ENCODE measurements at places on chromosomes 3 and 15.

GRCh38 chr15:46732060-46732459, 985.2 kb upstream of the SEMA6D start:
- no peak for DNase-seq

DNA sequence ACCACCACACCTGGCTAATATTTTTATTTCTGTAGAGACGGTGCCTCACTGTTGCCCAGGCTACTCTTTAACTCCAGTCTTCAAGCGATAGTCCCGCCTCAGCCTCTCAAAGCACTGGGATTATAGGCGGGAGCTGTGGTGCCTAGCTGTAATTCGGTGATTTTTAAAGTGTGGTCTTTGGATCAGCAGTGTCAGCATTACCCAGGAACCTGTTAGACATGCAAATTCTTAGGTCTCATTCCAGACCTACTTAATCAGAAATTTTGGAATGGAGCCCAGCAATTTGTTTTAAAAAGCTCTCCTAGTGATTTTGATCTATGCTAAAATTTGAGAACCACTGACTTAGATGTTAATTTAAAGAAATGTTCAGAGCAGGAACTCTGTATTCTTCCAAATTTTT, 51.9 kb downstream of the GOLM2 start:
- DNase-seq: no peak

DNA sequence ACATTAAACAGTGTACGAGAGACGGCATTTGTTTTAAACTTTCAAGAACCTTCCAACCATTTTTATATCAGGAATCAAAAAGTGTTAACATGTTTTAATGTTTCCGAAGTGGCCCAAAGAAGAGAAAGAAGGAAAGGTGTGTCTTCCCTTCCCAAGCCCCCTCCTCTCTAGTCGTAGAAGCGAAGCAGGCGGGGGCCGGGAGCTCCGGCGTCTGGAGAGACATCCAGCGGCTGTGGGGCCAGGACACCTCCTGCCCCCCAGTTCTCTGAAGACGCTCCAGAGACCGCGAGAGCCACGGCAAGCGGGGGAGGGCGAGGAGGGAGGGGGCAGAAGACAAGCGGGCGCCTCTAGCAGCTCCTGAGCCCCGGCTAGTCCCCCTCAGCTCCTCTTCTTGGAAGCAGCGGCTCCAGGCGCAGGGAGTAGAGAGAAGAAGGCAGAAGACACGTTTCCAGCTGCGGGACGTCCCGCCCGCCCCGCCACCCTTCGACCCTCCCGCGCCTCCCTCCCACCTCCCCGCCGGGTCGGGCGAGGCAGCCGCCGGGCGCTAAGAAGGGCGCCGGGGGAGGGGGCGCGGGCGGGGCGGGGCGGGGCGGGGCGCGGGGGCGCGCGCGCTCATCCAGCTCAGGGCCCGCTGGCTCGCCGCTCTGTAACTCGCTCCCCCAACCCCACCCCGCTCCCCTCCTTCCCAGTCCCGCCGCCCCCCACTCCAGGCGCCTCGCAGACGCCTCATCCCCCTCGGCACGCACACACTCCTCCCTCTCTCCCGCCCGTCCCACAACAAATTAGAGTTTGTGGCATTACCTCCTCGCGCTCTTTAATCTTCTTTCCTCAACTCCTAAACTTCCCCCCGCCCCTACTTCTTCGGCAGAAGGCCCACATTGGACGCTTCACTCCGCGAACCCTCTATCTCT, at the start of gene ZBTB20:
Gene ZBTB20, minus strand, starts transcription at position 871 of the 911 bp plus-strand sequence.
- DNase-seq: peak; percentile 72

GRCh38 chr3:8985411-8985831, 22.1 kb upstream of the RAD18 start:
- no peak for DNase-seq

DNA sequence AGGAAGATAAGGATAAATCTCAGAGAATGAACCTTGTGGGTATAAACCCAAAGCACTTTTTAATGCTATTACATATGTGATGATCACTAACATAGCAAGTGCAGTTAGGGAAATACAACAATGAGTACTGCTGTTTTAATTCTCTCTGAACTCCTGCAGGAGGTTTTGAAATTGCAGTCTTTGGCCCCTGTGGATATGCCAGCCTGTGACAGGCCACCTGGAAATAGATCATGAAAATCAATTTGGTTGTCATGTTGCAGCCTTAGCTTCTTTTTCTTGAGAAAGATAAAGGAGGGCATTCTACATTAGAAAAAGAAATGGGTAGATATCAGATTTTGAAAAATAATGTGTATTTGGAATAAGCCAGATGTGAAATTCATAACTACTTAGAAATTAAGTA, 103.6 kb downstream of the RSRC1 start:
- no peak for DNase-seq

DNA sequence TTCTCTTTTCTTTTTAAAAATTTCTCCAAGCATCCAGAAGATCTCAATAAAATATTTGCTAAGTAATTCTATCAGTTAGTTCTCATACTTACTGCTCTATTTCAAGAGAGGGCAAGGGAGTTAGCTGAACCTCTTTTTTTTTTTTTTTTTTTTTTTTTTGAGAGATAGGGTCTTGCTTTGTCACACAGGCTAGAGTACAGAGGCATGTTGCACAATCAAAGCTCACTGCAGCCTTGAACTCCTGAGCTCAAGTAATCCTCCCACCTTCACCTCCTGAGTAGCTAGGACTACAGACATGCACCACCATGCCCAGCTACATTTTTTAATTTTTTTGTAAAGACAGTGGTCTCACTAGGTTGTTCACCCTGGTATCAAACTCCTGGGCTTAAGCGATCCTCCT, 21.4 kb downstream of the HDC start:
- DNase-seq: no peak

DNA sequence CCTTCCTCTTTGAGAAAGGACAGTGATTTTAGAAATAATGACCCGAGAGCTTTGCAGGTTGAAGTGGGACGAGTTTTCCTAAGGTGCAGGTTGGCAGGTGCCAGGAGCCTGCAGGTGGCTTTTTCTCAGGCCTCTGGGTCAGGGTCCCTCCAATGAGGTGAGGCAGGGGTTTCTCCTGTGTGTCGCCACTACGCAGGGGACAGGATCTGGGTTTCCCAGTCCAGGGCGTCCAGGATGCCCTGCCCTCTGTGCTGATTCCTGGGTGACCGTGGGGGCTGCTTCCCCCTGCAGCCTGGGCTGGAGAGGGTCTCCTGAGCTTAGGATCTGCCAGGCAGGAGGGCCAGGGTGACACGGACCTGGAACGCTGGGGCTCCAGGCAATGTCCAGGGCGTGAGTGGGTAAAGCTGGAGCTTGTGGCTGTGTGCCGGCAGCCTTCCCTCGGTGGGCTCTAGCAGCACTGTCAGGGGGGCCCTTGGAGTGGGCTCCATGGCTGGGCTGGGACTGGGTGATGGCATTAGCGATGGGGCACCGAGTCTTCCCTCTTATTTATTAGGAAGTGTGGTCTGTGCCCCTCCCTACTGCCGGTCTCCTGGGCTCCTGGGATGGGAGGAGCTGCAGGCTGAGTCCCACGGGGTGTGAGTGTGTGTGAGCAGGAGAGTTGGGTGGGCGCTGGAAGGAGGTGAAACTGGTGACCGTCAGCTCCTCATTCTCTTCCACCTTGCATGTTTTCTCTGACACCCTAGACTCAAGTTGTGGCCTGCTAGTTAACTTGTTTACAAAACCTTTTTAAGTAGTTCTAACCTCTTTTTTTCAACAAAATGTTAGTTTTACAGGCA, 1.8 kb downstream of the APBA2 start:
- no peak for DNase-seq

- DNase-seq: no peak
Measured at GRCh38 chr3:171054921-171055320, 28.4 kb upstream of the SLC2A2 start.

DNA sequence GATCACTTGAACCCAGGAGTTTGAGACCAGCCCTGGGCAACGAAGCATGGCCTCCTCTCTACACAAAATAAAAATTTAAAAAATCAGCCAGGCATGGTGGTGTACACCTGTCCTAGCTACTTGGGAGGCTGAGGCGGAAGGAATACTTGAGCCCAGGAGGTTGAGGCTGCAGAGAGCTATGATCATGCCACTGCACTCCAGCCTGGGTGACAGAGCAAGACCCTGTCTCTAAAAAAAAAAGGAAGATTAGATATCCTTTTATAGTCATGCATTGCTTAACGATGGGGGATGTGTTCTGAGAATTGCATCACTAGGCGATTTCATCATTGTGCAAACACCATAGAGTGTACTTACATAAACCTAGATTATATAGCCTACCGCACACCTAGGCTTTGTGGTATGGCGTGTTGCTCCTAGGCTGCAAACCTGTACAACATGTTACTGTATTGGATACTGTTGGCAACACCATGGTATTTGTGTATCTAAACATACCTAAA, 12.6 kb downstream of the ALAS1 start:
- DNase-seq: no peak

GRCh38 chr3:175274474-175275218, 415.5 kb downstream of the NAALADL2 start:
- no peak for DNase-seq

- DNase-seq: no peak
Measured at GRCh38 chr3:8767256-8767666, 2.2 kb downstream of the OXTR start.

- DNase-seq: no peak
Measured at GRCh38 chr3:40869013-40869412, 330.3 kb upstream of the CTNNB1 start.

DNA sequence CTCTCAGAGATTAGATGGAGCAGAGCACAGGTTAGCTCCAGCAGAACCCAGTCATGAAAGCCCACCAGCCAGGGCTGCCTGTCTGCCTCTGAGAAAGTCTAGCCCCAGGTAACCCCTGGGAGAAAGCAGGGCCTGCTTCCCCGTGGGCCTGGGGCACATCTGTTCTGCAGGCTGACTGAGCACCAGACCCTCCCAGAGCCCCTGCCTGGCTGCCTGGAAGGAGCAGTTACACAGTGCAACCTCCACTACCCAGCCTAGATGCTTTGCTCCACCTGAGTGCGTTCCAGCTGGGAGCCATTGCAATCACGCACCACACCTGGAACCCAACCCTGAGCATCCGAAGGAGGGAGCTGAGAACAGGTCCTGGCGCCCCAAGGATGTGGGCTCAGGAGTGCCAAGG, 24.7 kb upstream of the OR5K4 start:
- DNase-seq: no peak
